H7 (cell line): ENCODE measurements at places on chromosomes 7 and 10. TPM values are rescaled to one million over a fixed set of nuclear protein-coding genes. Genes with fewer than 3 reads are reported as not detected.

- peak; percentile 95 for DNase-seq
Observed at GRCh38 chr7:76166404-76167255, 35.1 kb upstream of the SRRM3 start.

DNA sequence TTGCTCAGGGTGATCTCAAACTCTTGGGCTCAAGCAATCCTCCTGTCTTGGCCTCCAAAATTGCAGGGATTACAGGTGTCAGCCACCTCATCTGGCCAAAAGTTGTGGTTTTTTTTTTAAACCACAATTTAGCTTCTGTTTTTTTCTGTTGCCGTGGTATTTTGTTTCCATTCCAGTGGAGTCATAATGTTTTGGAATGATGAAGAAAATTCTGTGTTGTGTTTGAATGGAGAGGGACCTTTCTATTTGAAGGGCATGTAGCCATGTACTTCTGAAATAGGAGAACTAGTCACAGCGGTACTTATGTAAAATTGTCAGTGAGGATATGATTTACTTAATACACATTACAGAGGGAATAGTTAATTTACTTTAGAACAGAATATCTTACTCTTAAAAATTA, 201.3 kb downstream of the ARL4A start:
- DNase-seq, result no peak

DNA sequence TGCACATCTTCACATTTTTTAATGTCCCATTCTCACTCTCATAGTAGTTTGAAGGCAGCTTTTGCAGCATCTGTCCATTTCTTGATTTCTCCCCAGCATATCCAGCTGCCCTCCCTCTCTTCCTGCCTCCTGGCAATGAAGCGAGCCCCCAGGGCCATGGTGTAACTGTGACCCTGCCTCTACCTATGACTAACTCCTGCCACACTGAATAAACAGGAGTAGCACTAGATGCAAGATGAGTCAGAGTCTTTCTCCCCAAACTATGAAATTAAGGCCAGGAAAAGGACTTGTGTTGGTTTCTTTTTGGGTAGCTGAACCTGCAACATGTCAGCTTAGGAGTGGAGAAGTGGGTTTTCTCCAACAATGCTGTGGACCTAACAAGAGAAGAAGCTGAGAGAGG, 329.0 kb downstream of the RNLS start:
- no peak for DNase-seq

DNA sequence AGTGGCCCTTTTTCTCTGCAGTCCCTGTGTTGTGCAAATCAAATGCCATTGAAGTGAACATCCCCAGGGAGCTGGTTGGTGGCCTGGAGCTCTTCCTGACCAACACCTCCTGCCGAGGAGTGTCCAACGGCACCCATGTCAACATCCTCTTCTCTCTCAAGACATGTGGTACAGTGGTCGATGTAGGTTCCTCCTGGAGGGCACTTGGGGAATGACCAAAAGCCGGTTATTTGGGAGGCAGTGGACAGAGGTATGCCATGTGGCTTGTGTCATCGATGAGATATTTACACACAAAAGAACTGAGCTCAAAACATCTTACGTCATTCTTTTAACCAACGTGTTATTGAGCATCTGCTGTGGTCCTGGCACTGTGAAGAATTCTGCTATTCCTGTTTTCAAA, 19.7 kb downstream of the OIT3 start:
- no peak for DNase-seq

The COL28A1 gene
- 0.17 and 0.22 TPM in 2 replicates for total RNA-seq

The AKR1C2 gene
- 0.11 TPM in 1 of 2 replicates, not detected in the other for total RNA-seq

DNA sequence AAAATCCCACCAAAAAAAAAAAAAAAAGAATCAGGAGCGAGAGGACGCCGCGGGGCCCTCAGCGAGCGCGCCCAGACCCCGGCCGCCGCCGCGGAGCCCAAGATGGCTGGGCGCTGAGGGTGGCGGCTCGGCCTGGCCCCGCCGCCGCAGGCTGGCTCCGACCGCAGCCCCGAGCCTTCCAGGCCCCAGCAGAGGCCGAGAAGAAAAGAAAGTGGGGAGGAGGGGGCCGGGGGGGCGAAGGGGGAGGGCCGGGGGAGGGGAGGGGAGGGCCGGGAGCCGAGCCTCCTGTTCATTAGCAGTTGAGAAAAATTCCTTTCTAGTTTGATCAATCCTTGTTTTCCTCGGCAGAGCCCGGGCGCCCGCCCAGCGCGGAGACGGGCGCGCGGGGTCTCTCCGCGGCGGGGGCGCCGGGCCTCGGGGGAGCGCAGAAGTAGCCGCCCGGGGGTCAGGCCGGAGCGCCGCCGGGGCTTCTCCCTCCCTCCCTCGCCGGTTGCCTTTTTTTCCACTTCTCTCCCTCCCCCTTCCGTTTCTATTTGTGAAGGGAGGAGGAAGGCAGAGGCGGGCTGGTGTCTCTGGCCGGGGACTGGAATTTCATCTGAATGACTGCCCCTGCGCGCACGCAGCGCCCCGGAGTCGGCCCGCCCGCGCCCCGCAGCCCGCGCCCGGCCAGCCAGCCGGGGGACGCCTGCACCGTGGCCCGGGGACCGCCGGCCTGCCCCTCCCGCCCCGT, 778 bp upstream of the TRIM8 start:
- peak; percentile 86 for DNase-seq

The ZNF239 gene
- total RNA-seq, result 2.7 and 3.0 TPM in 2 replicates

DNA sequence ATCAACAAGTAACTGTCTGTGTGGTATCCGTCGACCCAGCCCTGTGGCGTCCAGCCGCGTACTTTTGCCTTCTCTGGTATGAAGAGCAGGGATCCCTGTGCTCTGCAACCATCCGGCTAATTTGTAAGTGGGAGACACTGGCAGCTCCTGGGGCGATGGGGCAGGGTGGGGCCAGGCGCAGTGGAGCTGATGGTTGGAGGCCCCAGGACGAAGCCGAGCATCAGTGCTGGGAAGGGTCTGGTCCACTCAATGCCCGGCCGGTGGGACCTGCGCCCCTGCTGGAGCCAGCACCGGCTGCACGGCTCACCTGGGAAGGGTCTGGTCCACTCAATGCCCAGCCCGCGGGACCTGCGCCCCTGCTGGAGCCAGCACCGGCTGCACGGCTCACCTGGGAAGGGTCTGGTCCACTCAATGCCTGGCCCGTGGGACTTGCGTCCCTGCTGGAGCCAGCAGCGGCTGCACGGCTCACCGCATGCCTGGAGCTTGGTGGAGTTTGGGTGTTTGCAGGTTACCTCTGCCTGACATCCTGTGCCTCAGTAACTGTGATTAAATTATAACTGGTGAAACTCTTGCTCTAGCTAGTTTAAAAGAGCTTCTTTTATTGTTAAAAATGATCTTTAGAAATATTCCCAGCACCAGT, 96.1 kb downstream of the NKX6-2 start:
- peak; percentile 58 for DNase-seq

GRCh38 chr7:16564909-16565426, 38.3 kb downstream of the LRRC72 start:
- DNase-seq, result peak; percentile 46

The SPDYE6 gene
- not detected in 2 replicates for total RNA-seq

The ASZ1 gene
- not detected in 2 replicates for total RNA-seq

DNA sequence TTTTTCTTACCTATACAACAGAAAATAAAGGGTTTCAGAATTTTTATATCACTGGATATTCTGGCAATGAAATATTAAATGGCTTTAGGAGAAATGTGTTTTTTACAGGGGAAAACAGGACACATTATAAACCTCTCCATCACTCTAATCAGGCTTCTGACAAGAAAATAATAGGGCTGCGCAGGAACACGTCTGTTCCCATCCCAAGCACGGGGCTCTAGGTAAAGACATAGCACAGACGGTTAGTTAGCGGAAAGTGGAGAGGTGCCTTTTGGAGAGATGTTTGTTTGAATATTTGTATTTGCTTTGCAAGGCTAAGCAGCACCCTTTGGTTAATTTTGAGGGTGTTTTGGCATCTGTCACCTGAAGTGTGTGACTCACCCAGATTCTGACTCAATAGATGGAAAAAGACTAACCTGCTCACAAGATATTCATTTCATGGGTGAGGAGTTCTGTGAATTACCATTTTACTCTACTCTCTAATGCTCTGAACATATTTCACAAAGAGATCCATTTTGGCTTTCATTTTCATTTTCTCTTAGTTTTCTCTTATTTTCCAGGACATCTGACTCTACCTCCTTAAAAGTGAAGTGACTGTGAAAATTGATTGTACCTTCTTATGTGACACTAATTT, 174.5 kb upstream of the AKR1E2 start:
- no peak for DNase-seq

GRCh38 chr7:127782075-127782474, 130.1 kb downstream of the SND1 start:
- peak; percentile 15 for DNase-seq

DNA sequence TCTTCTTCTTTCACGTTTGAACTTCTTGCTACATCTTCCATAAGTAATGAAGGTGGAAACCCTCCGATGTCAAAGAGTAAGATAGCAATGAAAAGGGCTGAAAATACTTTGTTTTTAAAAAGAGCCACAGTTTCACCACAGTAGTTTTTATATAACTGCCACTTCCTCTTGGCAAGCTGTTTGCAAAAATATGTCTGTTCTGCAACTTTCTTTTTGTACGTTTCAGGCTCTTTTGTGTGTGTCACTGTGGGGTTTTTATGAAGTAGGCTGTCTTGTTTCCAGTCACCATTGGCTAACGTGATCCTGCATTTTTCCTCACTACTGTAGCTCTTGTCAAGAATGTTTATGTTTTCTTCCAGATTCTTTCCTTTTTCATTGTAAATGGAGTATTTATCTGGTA, 55.6 kb downstream of the SLC16A9 start:
- no peak for DNase-seq

DNA sequence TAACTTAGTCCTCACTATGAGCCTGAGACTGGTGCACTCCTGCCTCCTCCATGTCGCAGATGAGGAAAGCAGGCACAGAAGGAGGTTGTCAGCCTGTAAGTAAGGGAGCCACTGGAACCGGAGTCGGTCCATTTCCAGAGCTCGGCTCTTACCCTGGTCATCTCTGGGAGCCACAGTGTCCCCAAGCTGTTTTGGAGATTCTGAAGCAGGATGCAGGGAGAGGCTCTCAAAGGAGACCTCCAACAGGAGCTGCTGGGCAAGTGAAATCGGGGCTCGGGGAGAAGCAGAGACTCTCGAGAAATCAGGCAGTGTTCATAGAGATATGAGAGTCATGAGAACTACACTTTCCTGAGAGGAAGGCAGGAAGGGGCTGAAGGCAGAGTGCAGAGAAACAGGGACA, 39.0 kb downstream of the VSTM4 start:
- DNase-seq, result no peak

The GIMAP6 gene
- total RNA-seq, result not detected in 2 replicates

The GLCCI1 gene
- total RNA-seq, result 8.9 and 12.5 TPM in 2 replicates

The UTF1 gene
- 8.8 and 13.4 TPM in 2 replicates for total RNA-seq

DNA sequence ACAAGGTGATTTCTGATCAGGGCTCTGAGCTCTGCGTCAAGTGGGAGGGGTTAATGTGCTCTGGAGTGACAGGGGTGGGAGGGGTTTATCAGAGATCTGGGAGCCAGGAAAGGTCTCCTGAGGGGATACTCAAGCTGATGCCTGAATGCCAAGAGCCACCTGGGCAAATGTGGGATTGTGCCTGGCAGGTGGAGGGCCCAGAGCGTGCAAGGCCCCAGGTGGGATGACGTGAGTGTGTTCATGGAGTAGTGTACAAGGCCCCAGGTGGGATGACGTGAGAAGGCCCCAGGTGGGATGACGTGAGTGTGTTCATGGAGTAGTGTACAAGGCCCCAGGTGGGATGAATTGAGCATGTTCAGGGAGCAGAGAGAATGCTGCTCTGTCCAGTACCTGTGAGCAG, 610.3 kb downstream of the PTPRN2 start:
- no peak for DNase-seq

- no peak for DNase-seq
Observed at GRCh38 chr7:66033471-66034385, 41.9 kb upstream of the ASL start.

- DNase-seq, result no peak
Observed at GRCh38 chr7:142389544-142389943, 131.7 kb upstream of the PRSS58 start.

GRCh38 chr7:33950047-33950714, 44.8 kb downstream of the BMPER start:
- no peak for DNase-seq

DNA sequence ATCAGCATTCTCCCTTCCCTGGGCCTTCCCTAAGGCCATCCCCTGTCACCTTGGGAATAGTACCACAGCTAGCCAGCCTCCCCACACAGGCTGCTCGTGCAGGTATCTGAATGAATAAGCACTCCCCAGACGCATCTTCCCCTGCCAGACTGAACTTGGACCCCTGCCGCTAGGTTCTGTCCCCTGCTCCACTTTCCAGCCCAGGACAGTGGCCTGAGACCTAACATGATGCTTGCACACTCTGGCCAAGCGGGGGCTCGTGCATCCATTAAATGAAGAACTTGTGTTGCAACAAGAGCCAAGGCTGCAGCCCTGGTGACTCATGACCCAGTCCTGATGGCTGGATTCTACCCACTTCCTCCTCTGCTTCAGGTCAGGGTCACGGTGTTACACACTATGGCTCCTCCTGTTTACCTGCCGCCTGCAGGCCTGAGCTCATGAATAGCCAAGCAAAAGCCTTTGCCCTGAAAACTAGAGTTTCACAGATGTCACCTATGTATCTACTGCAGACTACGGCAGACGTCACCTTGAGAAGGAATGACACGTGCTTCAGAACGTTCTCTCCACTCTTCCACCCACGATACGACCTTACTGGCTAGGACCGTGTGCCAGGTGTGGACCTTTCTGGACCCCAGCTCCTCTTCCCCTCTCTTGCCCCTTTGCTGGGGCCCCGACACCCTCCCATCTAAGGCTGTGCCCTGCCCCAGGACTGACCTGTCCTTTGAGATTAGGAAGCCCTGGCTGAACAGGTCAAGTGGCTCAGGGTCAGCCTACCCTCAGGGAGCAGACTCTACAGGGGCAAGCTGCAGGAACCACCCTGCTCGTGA, 6.5 kb downstream of the ASB13 start:
- DNase-seq, result no peak

DNA sequence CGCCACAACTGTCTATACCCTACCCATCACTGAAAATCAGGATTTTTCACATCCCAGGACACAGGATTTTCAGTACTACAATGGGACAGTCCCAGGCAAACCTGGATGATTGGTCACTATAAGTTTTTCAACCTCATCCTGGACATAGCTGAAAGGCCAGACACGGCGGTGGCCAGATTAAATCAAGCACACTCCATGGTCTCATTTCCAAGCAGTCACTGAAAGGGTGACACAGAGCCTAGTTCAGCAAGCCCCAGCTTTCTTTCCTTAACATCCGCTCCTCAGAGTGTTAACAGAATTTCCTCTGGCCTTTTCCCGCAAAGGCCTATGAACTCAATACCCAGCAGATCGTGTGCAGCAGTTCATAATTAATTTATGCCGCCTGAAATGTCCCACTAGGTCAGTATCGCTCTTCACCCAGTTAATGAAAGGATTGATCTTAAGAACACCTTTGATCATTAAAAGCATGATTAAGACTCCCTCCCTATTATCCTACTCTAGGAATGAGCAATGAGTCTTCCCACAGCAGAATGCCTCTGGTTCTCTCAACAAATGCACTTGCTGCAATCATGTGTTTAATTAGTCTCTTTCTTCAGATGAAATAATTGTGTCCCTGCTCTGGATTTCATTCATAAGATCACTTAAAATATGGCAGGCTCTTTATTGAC, 104.0 kb upstream of the NANOS1 start:
- no peak for DNase-seq

- no peak for DNase-seq
Observed at GRCh38 chr10:98486421-98486820, 39.7 kb upstream of the HPS1 start.
